ENCODE measurements at places on chromosomes 11 and 22. TPM values are rescaled to one million over a fixed set of nuclear protein-coding genes. Genes with fewer than 3 reads are reported as not detected.

Gene XRCC6
- 240 TPM for total RNA-seq

Gene CCDC157
- total RNA-seq = 5.4 TPM

Gene OR51B5
- total RNA-seq = not detected

Gene PRG3
- total RNA-seq = 0.41 TPM

Gene NXPE4
- not detected for total RNA-seq

Gene MED15
- total RNA-seq = 38.5 TPM

Gene TMEM86A
- total RNA-seq = 1.0 TPM

Gene OR51B4
- total RNA-seq = not detected

Gene KRTAP5-11
- not detected for total RNA-seq

Gene OSBPL5
- total RNA-seq = 21.8 TPM

Gene NRGN
- total RNA-seq = 2.9 TPM

Gene CCDC81
- 2.9 TPM for total RNA-seq

Gene SPINDOC
- 11.9 TPM for total RNA-seq

Gene ADAMTS15
- 35.1 TPM for total RNA-seq

Gene SEC14L3
- not detected for total RNA-seq

Gene DCDC1
- total RNA-seq = 0.62 TPM

Gene AIFM3
- total RNA-seq = 0.21 TPM

Gene P4HA3
- total RNA-seq = 1.8 TPM

Gene TMEM45B
- 1.5 TPM for total RNA-seq

Gene RIC8A
- 76.2 TPM for total RNA-seq

Gene OR4S1
- not detected for total RNA-seq

Gene RIMBP3C
- total RNA-seq = not detected

Gene SCGB1D2
- total RNA-seq = not detected

Gene AQP11
- 1.4 TPM for total RNA-seq

Gene RASL10A
- 12.3 TPM for total RNA-seq

Gene F2
- not detected for total RNA-seq

Gene TMPRSS5
- total RNA-seq = 0.92 TPM

Gene COMT
- total RNA-seq = 190 TPM

Gene CELSR1
- 18.1 TPM for total RNA-seq

Gene KCNQ1OT1
- 10.3 TPM for total RNA-seq

Gene OR52I1
- not detected for total RNA-seq

Gene ANKK1
- 0.21 TPM for total RNA-seq

Gene MMP27
- 1.6 TPM for total RNA-seq

Gene CNTF
- 1.1 TPM for total RNA-seq

Gene OR52E8
- total RNA-seq = not detected

Gene OR8G1
- total RNA-seq = not detected

Gene HOATZ
- not detected for total RNA-seq

Gene TRPM5
- 0.41 TPM for total RNA-seq

Gene MMP13
- not detected for total RNA-seq

Gene ISX
- total RNA-seq = not detected
